ENCODE measurements at places on chromosomes 2 and 18.
A peak's percentile ranks its signal among the peaks of the same experiment; 100 is the strongest.

- no peak for DNase-seq
These were observed 112.1 kb downstream of the DTNB start for GRCh38 chr2:25561136-25561850.

- DNase-seq: no peak
These were observed 192.1 kb downstream of the CYRIA start for GRCh38 chr2:16473575-16473974.

- no peak for DNase-seq
These were observed 38.6 kb downstream of the SNED1 start for GRCh38 chr2:241036964-241037421.

GRCh38 chr18:52325997-52326396 lies 14.0 kb upstream of the DCC start:
- DNase-seq: no peak

DNA sequence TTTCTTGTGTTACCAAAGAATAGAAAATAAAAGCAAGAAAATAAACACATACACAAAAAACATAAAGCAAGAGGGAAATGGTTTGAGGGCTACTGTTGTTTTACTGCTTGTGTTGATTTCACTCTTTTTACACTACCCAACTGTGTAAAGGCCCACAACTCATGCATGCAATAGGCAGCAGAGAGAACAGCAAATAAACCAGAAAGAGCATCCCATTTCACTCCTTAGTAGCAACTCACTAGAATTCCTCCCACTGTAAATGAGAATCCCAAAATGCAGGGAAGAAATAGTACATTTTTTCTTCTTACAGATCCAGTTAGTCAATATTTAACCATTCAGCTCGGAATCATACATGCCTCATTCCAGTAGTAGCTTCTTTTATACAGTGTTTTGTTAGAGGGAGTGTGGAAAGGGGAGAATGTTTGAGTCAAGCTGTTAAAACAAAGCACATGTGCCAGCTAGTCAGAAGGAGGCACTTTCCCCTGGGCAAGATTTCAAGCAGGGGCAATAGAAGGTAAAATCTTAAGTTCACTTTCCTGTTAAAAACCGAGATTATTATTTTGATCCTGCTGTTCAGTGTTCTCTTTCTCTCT lies 147.2 kb upstream of the FAM98A start:
- peak; percentile 11 for DNase-seq

- DNase-seq: no peak
These were observed 4.1 kb upstream of the ZNF397 start for GRCh38 chr18:35236571-35237363.

DNA sequence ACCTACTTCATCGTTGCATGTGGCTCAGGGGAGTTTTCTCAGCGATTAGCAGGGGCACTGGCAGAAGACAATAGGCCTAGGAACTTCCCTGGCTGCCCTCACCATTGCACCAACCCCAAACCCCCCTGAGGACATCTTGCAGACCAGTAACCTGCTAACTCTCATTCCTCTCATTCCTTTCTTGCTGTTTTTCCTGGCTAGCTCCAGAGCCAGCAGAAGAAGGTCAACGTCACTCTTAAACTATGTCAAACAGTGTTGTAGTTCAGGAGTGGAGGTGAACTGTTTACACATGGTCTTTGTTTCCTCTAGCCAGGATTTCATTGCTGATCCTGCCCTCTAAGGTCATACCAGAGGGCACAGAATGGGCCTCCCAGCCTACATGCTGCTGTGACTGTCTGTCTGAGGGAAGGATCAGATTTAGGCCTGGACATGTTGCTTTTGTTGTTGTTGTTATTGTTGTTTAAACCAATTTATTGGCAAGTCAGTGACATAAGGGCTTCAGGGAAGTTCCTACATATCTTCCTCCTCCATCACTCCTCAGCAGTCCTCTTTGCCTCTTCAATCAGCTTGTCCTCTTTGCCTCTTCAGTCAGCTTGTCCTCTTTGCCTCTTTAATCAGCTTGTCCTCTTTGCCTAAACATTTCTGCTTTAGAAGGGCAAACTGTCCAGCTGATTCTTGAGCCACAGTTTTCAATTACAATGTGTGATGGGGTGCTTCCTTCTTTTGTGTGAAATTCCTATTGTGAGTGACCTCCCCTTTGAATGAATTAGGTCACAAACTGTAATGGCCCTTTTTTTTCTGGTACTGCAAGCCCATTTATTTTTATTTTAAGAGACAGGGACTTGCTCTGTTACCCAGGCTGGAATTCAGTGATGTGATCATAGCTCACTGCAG lies 471.9 kb upstream of the TNP1 start:
- DNase-seq: peak; percentile 96

GRCh38 chr2:55097082-55097460 lies 46.8 kb upstream of the RTN4 start:
- DNase-seq: no peak

GRCh38 chr2:155815851-155816250 lies 516.7 kb downstream of the NR4A2 start:
- DNase-seq: no peak

- no peak for DNase-seq
These were observed 89.0 kb downstream of the ZNF521 start for GRCh38 chr18:25262920-25263319.

GRCh38 chr2:169172151-169172735 lies 102.9 kb downstream of the DHRS9 start:
- no peak for DNase-seq

GRCh38 chr2:101766871-101767739 lies 69.6 kb downstream of the MAP4K4 start:
- peak; percentile 63 for DNase-seq

DNA sequence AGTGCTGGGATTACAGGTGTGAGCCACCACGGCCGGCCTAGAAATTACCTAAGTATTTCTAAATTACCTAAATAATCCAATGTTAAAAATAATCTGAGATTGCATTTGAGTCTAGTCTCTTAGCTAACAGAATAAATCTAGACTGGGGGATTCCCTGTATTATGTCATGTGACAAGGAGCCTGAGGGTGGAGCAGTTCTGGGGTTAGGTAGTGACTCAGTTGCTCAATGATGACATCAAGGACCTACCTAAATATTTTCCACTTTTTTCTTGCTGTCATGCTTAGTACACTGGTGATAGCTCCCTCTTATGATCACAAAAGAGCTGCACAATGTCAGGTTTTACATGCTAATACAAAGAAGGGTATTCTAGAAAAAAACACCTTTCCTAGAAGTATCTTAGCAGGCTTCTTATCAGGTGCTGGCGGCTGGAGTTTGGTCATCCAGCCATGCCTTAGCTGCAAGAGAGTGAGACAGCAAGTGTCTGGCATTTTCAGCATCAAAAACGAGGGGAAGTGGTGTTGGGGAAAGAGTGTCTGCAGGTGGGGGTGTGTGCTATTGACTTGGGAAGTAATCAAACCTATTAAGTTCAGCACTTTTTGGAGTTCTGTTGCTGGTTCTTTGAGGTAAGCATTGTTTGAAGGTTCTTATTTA lies 17.5 kb upstream of the CEP192 start:
- DNase-seq: no peak

- no peak for DNase-seq
These were observed 18.4 kb upstream of the TXNL4A start for GRCh38 chr18:80006724-80007123.

- no peak for DNase-seq
These were observed 26.9 kb upstream of the ROCK2 start for GRCh38 chr2:11371092-11371937.

DNA sequence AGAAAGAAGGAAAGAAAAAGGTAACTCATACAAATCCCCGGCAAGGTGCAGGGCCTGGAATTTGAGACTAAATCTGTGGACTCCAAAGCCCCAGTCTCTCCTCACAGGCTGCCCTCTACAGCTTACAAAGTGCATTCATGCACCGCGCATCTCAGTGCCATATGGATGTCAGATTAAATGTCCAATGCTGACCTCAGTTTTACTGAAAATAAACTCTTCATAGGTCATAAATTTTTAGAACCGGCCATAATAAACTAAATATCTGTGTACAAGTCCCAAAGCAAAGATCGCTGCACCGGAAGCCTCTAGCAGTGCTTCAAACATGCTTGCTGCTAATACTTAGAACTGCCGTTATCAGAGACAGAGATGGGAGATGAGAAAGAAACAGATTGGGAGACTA lies 17.7 kb downstream of the ST6GAL2 start:
- no peak for DNase-seq

Data from kidney glomerular epithelial cell (primary cell).